ENCODE measurements at places on chromosomes 5 and 9.
A peak's percentile ranks its signal among the peaks of the same experiment; 100 is the strongest.

GRCh38 chr9:131190191-131190590 lies 64.8 kb downstream of the NUP214 start:
- no peak for ATAC-seq

DNA sequence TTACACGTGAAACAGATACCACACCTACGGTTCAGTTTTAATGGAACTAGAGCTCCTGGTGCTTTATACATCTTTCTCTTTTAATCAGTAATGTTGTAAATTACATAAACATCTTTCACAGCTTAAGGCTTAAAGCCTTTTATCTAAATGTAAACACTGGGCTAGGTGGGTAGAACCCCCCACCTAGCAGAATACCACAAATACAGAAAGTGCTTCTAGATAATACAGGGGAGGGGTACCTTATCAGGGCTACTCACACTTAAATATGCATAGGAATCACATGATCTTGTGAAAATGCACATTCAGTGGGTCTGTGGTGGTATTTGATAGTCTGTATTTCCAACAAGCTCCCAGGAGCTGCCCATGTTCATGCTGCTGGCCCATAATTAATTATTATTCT lies 256.4 kb upstream of the TARS1 start:
- no peak for ATAC-seq

- peak; percentile 32 for ATAC-seq
These were observed 2.8 kb downstream of the GALNT12 start for GRCh38 chr9:98810102-98810842.

DNA sequence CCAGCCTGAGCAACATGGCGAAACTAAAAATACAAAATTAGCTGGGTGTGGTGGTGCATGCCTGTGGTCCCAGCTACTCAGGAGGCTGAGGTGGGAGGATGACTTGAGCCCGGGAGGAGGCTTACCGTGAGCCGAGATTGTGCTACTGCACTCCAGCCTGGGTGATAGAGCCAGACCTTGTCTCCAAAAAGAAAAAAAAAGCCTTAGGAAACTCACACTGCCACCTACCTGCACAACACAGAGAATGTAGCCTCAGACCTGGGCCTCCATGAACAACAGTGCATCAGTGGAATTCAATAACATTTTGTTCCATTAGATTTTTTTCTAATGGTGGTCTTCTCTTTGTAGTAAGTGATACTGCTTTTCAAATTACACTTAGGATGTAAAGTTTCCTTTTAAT lies 63.8 kb upstream of the RARS1 start:
- ATAC-seq, result no peak

- ATAC-seq, result peak; percentile 43
These were observed 54.1 kb downstream of the MRPS30 start for GRCh38 chr5:44862808-44863207.

DNA sequence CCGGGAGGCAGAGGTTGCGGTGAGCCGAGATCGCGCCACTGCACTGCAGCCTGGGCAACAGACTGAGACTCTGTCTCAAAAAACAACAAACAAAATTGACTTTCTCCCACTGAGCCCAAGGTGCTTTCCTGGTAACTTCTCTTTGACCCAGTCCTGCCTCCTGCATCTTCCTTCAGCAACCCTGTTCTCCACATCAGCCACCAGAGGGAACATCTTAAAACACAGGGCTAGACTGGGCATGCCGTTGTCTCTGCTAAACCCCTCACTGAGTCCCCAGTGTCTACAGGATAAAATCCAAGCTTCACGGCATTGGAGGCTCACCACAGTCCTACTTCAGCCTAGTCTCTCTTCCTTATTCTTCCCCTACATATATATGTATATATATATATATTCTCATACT lies 39.8 kb upstream of the KCNMB1 start:
- ATAC-seq, result peak; percentile 70

- no peak for ATAC-seq
These were observed 78.7 kb upstream of the SMIM23 start for GRCh38 chr5:171706736-171707441.

GRCh38 chr5:42982107-42982622 lies 58.0 kb downstream of the ANXA2R start:
- ATAC-seq, result peak; percentile 5

- ATAC-seq, result peak; percentile 71
These were observed 19.3 kb downstream of the PPIP5K2 start for GRCh38 chr5:103139264-103139865.

- no peak for ATAC-seq
These were observed 25.0 kb downstream of the SH3TC2 start for GRCh38 chr5:149037817-149038216.

DNA sequence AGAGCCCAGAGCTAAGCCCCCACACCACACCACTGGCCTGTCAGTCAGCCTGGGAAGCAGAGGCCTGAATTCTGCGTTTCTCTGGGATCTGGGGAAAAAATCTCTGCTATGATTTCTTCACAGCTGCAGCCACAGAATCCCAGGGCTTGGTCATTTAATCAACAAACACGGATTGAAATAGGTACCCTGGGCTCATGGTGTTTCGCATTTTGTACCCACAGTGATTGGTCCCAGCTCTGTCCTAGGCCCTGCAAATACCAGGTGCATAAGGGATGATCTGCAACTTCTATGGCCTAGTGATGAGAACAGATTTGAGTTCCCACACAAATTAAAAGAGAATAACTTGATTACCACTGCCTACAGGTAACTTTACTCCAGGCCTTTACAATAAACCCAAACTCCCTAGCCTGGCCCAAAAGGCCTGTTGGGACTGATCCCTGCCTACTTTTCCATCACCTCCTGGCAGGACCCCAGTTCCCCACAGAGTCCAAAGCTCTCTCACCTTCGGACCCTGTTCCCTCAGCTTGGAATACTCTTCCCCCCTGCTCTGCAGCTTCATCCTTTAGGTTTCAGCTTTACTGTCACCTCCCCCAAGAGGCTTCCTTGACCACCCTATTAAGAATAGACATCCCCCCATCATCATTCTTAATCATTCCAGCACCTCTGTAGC lies 14.7 kb upstream of the SAP30L start:
- ATAC-seq, result no peak

DNA sequence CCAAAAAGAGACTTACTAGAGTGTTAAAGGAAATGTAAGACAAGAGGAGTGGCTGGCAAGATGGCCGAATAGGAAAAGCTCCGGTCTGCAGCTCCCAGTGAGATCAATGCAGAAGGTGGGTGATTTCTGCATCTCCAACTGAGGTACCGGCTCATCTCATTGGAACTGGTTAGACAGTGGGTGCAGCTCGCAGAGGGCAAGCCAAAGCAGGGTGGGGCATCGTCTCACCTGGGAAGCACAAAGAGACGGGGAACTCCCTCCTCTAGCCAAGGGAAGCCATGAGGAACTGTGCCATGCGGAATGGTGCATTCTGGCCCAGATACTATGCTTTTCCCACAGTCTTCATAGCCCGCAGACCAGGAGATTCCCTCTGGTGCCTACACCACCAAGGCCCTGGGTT lies 308.7 kb downstream of the AGTPBP1 start:
- no peak for ATAC-seq

- ATAC-seq, result no peak
These were observed 20.8 kb downstream of the DCANP1 start for GRCh38 chr5:135426102-135427082.

DNA sequence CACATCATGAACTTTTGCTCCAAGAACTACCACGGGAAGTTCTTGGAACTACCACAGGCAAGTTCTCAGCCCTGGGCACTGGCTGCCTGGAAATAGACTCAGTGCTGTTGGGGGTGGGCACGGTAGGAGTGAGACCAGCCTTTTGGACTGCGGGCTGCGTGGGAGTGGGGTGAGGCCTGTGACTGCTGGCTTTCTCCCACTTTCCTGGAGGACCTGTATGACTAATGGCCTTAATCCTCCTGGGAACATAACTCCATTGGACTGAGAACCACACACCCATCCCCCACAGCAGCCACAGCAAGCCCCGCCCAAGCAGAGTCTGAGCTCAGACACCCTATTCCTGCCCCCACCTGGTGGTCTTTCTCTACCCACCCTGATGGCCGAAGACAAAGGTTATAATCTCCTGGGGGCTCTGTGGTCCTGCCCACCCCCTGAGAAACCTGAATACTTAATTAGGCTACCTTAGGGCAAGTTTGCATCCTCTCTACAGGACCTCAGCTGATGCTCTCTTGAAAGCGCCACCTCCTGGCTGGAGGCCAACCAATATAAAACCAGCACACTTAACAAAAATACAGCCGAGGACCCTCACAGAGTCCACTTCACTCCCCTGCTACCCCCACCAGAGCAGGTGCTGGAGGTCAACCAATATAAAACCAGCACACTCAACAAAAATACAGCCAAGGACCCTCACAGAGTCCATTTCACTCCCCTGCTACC lies 112.6 kb downstream of the CACNA1B start:
- peak; percentile 45 for ATAC-seq

DNA sequence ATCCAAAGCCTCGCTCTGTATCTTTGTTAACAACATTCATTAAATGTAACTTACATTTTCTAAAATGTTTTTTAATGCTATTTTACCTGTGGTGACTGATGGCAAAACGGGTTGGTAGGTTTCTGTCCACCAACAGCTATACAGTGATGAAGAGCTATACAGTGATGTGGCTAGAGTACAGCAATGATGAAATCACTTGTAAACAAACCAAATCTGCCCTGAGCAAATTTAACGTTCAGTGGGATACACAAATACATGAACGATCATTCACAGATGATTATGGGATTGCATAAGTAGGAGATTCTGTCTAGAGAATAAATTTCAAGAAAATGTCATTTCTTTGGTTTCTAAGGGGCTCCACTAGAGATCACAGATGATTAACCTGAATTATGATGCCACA lies 132.7 kb downstream of the MPDZ start:
- no peak for ATAC-seq

- no peak for ATAC-seq
These were observed 17.2 kb downstream of the FBXW11 start for GRCh38 chr5:171989276-171989675.

- no peak for ATAC-seq
These were observed 93.7 kb upstream of the IL6ST start for GRCh38 chr5:56088431-56088949.

- ATAC-seq, result peak; percentile 52
These were observed 87.8 kb downstream of the RXRA start for GRCh38 chr9:134413890-134414623.

All from motor neuron (in vitro differentiated cells).